HFFc6 (cell line): ENCODE measurements at places on chromosomes 2 and 18. TPM values are rescaled to one million over a fixed set of nuclear protein-coding genes. Genes with fewer than 3 reads are reported as not detected.

DNA sequence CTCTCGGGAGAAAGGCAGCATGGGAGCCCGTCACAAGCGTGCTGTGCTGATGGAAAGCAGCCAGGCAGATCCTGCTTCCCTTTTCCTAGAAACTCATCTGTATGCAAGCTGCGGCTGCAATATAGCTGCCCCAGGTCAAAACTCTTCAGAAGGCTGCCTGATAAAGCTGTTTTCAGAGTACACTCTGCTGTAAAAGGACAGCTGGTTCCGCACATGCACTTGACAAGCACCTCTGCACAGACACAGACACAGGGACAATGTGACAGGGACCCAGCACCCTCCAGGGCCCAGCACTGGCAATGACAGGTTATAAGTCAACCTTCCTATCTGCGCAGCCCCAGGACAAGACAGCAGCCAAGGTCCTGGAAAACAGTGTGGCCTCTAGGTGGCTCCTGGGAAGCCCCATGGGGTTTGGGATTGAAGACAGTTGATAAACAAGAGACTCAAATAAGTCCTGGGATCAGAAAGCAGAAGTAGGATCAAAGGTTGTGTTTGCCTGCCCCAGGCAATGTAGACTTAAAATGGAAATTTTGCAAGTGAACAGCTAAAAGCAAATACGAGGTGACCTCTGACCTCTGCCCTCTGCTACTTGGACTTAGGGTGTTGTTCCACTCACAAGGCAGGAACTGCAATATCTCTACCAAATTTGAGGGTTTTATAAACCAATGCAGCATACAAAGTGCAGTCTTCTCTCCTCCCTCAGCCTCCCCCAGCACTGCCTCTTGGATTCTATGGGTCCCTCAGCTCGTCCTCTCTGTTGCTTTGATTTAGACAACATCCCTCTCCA is 16.9 kb downstream of the SLC66A2 start:
- no peak for DNase-seq
- H3K36me3 ChIP-seq, result peaks cover 83% of the 10 kb centered on the region
- peaks cover 16% of the 10 kb centered on the region; the same call in 1 of the 2 replicates for H3K4me1 ChIP-seq
- no peak overlapping the region for H3K4me3 ChIP-seq

- H3K27ac ChIP-seq, result peak overlapping the region; percentile 35; the same call in 1 of the 2 replicates
- no peak for DNase-seq
- H3K27me3 ChIP-seq, result no peaks in the 10 kb centered on the region
- H3K36me3 ChIP-seq, result peaks cover 48% of the 10 kb centered on the region
Observed at GRCh38 chr2:75539955-75540716, 20.6 kb downstream of the EVA1A start.

- H3K4me1 ChIP-seq, result peaks cover 20% of the 10 kb centered on the region
- DNase-seq, result no peak
- H3K36me3 ChIP-seq, result peaks cover 4% of the 10 kb centered on the region; the same call in 1 of the 2 replicates
- no peak overlapping the region for H3K27ac ChIP-seq
- no peak overlapping the region for H3K4me3 ChIP-seq
- H3K27me3 ChIP-seq, result peaks cover 1% of the 10 kb centered on the region; the same call in 1 of the 2 replicates
Observed at GRCh38 chr2:178211943-178212342, 17.6 kb downstream of the OSBPL6 start.

DNA sequence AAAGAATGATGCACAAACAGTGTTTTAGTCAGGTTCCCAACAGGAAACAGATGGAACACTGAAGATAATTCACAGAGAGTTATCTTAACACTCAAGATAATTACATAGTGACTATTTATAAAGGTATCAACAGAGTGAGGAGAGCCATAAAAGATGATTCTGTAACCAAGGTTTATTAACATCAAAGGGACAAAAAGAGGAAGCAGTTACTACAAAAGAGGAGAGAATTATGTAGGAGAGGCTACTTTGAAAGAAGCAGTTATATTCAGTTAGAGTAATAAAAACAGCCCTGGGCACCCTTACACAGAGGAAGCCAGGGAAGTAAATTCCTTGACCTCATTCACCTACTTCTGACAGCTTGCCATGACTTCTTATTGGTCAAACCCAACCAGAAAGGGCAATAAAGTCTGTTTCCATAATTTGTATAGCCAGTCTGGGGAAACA is 326.5 kb upstream of the SLC39A10 start:
- H3K27me3 ChIP-seq, result no peaks in the 10 kb centered on the region; the same call in 1 of the 2 replicates
- H3K36me3 ChIP-seq, result no peaks in the 10 kb centered on the region
- H3K4me3 ChIP-seq, result no peak overlapping the region
- no peak for DNase-seq

DNA sequence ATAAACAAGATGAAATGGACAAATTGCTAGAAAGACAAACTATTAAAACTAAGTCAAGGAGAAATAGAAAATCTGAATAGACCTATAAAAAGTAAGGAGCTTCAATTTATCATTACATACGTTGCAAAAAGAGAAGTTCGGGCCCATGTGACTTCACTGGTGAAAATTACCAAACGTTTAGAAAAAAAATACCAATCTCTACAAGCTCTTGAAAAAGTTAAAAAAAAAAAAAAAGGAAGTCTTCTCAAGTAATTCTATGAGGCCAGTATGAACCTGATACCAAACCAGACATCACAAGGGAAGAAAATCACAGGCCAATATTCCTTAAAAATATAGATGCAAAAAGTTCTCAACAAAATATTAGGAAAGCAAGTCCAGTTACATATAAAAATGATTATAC is 20.2 kb upstream of the ACVR2A start:
- H3K4me3 ChIP-seq, result no peak overlapping the region
- no peaks in the 10 kb centered on the region for H3K36me3 ChIP-seq
- H3K27ac ChIP-seq, result no peak overlapping the region
- H3K4me1 ChIP-seq, result peaks cover 7% of the 10 kb centered on the region
- H3K27me3 ChIP-seq, result peaks cover 1% of the 10 kb centered on the region; the same call in 1 of the 2 replicates

GRCh38 chr18:45197526-45197970 is 417.7 kb upstream of the SLC14A2 start:
- peaks cover 7% of the 10 kb centered on the region; the same call in 1 of the 2 replicates for H3K4me1 ChIP-seq
- H3K36me3 ChIP-seq, result no peaks in the 10 kb centered on the region
- DNase-seq, result no peak
- H3K4me3 ChIP-seq, result peak overlapping the region; percentile 27; the same call in 1 of the 2 replicates

GRCh38 chr2:11967946-11968465 is 221.6 kb downstream of the LPIN1 start:
- H3K27ac ChIP-seq, result no peak overlapping the region
- no peaks in the 10 kb centered on the region for H3K36me3 ChIP-seq
- DNase-seq, result no peak
- H3K27me3 ChIP-seq, result peaks cover 10% of the 10 kb centered on the region

GRCh38 chr18:21820033-21820810 is 79.6 kb downstream of the MIB1 start:
- no peaks in the 10 kb centered on the region; the same call in 1 of the 2 replicates for H3K36me3 ChIP-seq
- H3K4me3 ChIP-seq, result no peak overlapping the region
- peaks cover 5% of the 10 kb centered on the region; the same call in 1 of the 2 replicates for H3K4me1 ChIP-seq
- H3K27ac ChIP-seq, result no peak overlapping the region

DNA sequence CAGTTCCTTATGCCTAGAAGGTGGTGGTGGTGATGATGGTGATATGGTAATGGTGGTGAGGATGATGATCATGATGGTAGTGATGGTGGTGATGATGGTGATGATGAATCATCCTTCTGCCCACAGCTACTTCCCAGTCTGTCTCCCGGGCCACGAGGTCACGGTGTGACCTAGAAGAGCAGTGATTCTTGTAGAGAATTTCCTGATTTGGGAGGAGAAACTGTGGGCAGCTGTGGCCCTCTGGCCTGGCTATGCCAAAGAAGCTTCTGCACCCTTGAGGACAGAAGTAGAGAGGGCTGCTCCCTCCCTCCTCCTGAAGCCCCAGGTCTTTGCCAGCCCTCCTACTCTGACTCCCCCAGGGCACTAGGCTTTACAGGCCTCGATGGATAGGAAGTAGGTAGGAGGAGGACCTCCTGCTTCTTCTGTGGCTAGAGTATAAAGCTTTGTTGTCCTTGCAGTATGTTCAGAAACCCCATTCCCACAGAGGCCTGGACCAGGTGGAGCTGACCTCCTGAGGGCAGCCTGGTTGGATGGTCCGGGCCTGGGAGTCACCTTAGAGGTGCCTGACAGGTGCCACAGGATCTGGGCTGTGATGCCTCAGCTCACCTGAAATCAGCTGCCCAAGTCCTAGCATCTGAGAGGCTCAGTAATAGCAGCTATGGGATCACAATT is 57.9 kb upstream of the EPAS1 start:
- peaks cover 14% of the 10 kb centered on the region for H3K4me1 ChIP-seq
- peaks cover 2% of the 10 kb centered on the region for H3K27me3 ChIP-seq
- H3K27ac ChIP-seq, result no peak overlapping the region
- H3K36me3 ChIP-seq, result no peaks in the 10 kb centered on the region; the same call in 1 of the 2 replicates

DNA sequence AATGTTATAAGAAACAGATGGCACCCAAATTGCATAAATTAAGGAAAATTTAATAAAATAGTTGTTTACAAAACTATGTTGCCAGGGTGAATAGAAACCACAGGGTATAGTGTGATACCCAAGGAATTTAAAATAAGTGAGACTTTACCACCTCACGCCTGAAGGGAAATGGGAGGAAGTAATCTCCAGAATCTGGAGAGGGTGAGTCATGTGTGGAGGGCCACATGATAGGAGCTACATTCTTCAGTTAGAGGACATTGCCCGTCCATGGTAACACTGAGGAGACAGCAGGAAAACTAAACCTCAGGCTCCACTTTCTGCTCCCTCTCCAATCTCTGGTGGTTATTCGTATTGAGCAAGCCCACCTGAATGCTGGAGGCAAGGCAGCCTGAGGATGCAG is 97.2 kb upstream of the NXPH2 start:
- H3K4me3 ChIP-seq, result no peak overlapping the region
- no peaks in the 10 kb centered on the region for H3K4me1 ChIP-seq
- H3K36me3 ChIP-seq, result no peaks in the 10 kb centered on the region
- H3K27ac ChIP-seq, result no peak overlapping the region

DNA sequence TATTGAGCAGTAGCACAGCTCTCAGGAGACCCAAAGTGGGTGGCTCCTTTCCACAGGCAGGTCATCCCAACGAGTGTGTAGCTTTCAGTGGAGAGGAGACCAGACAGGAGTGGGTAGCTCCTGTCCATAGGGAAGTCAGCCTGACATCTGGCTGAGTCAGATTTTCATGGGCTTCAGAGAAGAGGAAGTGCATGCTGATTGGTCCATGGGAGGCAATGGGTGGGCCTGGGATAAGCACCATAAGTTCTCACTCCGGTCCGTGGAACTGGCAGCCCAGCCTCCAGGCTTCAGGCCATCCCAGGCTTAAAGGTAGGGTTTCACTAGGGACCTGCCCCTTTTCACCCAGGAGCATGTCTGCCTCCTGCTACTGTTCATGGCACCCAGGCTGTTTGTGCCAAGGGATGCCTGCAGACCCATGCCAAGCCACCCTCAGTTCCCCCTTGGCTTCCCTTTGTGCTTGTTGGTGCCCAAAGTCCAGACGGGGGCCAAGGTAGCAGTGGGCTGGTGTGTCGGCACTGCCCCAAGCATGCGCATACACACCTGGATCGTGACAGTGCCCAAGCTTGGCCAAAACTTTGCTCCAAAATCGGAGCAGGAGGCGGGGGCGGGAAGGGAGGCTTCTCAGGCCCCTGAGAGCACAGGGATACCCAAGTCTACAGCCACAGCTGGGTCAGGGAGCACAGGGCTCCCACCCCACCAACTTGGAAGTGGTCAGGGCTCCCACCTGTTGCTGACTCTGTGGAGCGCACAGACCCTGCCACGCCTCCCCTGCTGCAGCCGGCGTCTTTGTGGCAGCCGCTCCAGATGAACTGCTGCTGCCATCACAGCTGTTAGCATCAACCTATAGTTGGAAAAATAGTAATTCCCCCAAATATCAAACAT is 26.4 kb downstream of the MARCHF7 start:
- peaks cover 3% of the 10 kb centered on the region for H3K27me3 ChIP-seq
- no peak overlapping the region; the same call in 1 of the 2 replicates for H3K27ac ChIP-seq
- peaks cover 60% of the 10 kb centered on the region for H3K36me3 ChIP-seq
- H3K4me1 ChIP-seq, result peaks cover 48% of the 10 kb centered on the region

DNA sequence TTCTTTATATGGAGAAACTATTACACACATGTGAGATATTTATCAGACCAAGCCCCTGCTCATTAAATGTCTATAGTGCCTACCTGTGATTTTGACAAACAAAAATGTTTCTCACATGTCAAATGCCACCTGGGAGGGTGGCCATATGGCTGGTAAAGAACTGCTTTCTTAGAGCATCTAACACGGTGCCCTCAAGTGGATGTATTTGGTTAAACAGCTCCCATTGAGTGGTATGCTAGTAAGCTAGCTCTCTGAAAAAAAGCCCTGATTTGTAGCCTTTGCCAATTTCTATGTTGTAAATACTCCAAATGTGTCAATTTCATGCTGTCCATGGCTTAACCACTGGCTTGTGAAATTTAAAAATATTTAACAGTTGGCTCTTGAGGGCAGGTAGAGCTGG is 94.6 kb downstream of the PMAIP1 start:
- H3K4me1 ChIP-seq, result no peaks in the 10 kb centered on the region
- no peak overlapping the region for H3K4me3 ChIP-seq
- H3K36me3 ChIP-seq, result no peaks in the 10 kb centered on the region
- H3K27me3 ChIP-seq, result peaks cover 23% of the 10 kb centered on the region

GRCh38 chr2:199455545-199456382 is 2.0 kb downstream of the SATB2 start:
- peak overlapping the region; percentile 90 for H3K4me3 ChIP-seq
- H3K27ac ChIP-seq, result no peak overlapping the region
- no peaks in the 10 kb centered on the region for H3K36me3 ChIP-seq

DNA sequence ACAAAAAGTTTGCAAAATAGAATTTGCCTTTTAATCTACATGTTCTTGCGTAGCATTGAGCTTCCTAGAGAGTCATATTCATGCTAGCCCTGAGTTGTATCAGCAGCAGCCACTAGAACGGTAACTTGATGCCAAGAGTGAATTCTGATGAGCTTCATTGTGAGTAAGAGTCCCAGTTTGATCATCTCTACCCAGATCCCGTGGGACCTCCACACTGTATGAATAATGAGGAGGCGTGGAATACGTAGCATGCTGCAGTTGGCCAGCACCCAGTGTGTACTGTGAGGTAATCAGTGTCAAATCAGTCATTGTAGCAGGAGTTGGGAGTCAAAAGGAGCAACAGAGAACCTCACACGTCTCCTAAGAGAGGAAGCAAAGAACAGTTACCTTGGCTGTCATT is 197.9 kb downstream of the NEDD4L start:
- no peak overlapping the region for H3K27ac ChIP-seq
- H3K4me3 ChIP-seq, result no peak overlapping the region
- H3K4me1 ChIP-seq, result peaks cover 26% of the 10 kb centered on the region
- H3K27me3 ChIP-seq, result no peaks in the 10 kb centered on the region; the same call in 1 of the 2 replicates
- H3K36me3 ChIP-seq, result no peaks in the 10 kb centered on the region

GRCh38 chr2:59529726-59530125 is 1023.7 kb downstream of the BCL11A start:
- H3K27me3 ChIP-seq, result peaks cover 1% of the 10 kb centered on the region; the same call in 1 of the 2 replicates
- no peak overlapping the region for H3K4me3 ChIP-seq
- no peaks in the 10 kb centered on the region for H3K36me3 ChIP-seq
- no peak overlapping the region for H3K27ac ChIP-seq

- H3K4me1 ChIP-seq, result no peaks in the 10 kb centered on the region
- H3K27me3 ChIP-seq, result peaks cover 10% of the 10 kb centered on the region
- no peaks in the 10 kb centered on the region for H3K36me3 ChIP-seq
- no peak overlapping the region for H3K4me3 ChIP-seq
- H3K27ac ChIP-seq, result no peak overlapping the region
Observed at GRCh38 chr2:62319070-62319469, 123.2 kb downstream of the B3GNT2 start.

The NGEF gene
- 0.28 to 0.35 TPM in 2 of 3 replicates, not detected in the other for total RNA-seq

The CRYGD gene
- total RNA-seq, result not detected in 2 replicates

The ANTXR1 gene
- total RNA-seq, result 111 to 134 TPM (median 124 TPM) in 3 replicates

The TCF7L1 gene
- 2.2 to 8.8 TPM (median 3.1 TPM) in 3 replicates for total RNA-seq

The MRO gene
- total RNA-seq, result not detected in 3 replicates

The CHST9 gene
- not detected in 2 replicates for total RNA-seq

The FAP gene
- total RNA-seq, result 66.6 and 67.8 TPM in 2 replicates

The ANKRD62 gene
- total RNA-seq, result not detected in 3 replicates

The CCDC121 gene
- 0.92 to 1.2 TPM (median 1.0 TPM) in 3 replicates for total RNA-seq
